Naive B cell (primary cell): ENCODE measurements at places on chromosomes 3 and 15.
A peak's percentile ranks its signal among the peaks of the same experiment; 100 is the strongest.

DNA sequence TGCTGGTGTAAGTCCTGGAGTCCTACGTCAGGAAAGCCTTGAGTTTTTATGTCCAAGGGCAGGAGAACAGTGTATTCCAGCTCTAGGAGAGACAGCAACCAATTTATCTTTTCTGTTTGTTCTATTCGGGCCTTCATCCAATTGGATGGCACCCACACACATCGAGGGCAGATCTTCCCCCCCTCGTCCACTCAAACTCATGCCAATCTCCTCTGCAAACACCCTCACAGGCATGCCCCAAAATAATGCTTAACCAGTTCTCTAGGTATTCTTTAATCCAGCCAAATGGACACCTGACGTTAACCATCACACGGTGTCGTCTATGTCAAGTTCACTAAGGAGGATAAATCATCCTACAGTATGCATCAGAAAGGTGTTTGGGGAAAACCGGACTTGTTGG, 102.5 kb upstream of the TRPM1 start:
- H3K27me3 ChIP-seq = no peaks in the 10 kb centered on the region
- no peak overlapping the region for H3K27ac ChIP-seq
- H3K36me3 ChIP-seq = no peaks in the 10 kb centered on the region
- DNase-seq = no peak

GRCh38 chr3:52217409-52217805, 8.0 kb downstream of the TLR9 start:
- peak overlapping the region; percentile 77 for H3K4me3 ChIP-seq
- H3K27ac ChIP-seq = peak overlapping the region; percentile 63
- H3K4me1 ChIP-seq = peaks cover 52% of the 10 kb centered on the region

- no peak overlapping the region for H3K27ac ChIP-seq
- no peak overlapping the region for H3K4me3 ChIP-seq
- no peaks in the 10 kb centered on the region for H3K36me3 ChIP-seq
These were observed 30.4 kb downstream of the ACKR2 start for GRCh38 chr3:42839616-42840015.

DNA sequence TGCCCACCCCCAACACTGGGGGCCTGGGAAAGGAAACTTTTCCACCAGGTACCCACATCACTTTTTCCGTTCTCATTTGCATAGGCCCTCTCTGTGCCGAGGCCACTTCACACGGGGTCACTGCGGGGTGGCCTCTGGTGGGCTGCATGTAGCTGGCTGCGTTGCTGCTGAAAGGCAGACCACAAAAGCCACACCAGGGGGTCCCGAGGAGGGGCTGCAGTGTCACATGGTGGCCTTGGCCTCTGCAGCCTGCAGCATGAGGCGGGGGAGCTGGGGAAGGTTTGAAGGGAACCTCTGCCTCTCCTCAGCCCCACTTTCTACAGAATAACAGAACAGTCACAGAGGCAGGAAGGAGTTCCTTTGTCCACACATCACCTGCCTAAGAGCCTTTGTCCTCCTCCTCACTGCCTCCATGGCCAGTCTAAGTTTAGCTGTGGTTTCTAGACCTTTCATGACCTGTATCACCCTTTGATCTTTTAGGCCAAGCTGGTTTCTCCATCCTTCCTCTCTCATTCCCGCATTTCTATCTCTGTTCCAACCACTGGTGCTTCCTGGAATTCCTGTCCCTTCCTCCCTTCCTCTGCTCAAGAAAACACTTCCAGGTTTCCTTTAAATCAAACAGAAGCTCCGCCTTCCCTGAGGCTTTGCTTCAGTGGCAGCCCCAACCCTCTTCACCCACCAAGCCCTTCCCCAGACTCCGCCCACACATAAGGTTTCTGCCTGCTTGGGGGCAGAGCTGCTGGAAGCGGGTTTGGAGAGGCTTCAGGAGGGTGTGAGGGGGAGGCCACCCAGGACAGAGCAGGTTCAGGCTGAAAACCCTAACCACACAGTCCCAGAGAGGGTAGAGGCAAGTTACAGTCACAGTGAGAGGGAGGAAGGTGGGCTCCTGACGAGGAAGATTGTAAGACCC, 150.7 kb upstream of the TLE3 start:
- peak overlapping the region; percentile 62 for H3K4me3 ChIP-seq
- no peaks in the 10 kb centered on the region for H3K27me3 ChIP-seq
- peak overlapping the region; percentile 81 for H3K27ac ChIP-seq
- H3K4me1 ChIP-seq = peaks cover 54% of the 10 kb centered on the region
- no peaks in the 10 kb centered on the region for H3K36me3 ChIP-seq
- no peak for DNase-seq

- H3K4me3 ChIP-seq = no peak overlapping the region
- no peak for DNase-seq
- no peak overlapping the region for H3K27ac ChIP-seq
- H3K27me3 ChIP-seq = peaks cover 25% of the 10 kb centered on the region
- no peaks in the 10 kb centered on the region for H3K4me1 ChIP-seq
These were observed 69.3 kb upstream of the BFSP2 start for GRCh38 chr3:133330522-133330921.

- no peak overlapping the region for H3K27ac ChIP-seq
- H3K27me3 ChIP-seq = no peaks in the 10 kb centered on the region
- no peak overlapping the region for H3K4me3 ChIP-seq
- DNase-seq = no peak
- peaks cover 22% of the 10 kb centered on the region for H3K4me1 ChIP-seq
- H3K36me3 ChIP-seq = peaks cover 15% of the 10 kb centered on the region
These were observed 1.4 kb downstream of the FAM227B start for GRCh38 chr15:49619226-49619625.

DNA sequence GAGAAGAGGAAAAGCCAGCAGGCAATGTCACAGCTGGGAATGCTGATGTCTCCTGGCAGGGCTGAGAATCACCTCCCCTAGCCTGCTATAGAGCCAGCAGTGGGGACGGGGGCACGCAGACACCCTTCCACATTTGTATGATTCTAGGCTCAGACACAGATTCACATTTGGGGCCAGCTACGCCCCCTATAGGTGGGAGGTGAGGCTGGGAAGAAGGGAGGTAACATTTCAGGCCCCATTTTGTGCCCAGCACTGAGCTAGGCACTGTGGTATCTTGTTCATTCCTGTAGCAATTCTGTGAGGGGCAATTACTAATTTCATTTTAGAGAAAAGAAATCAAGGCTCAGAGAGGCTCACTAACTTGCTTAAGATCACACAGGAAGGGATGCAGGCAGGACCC, 15.9 kb upstream of the ACAD9 start:
- H3K4me1 ChIP-seq = no peaks in the 10 kb centered on the region
- H3K27ac ChIP-seq = no peak overlapping the region
- peaks cover 5% of the 10 kb centered on the region for H3K36me3 ChIP-seq
- DNase-seq = no peak

GRCh38 chr3:128254066-128254590, 100.8 kb downstream of the EEFSEC start:
- no peaks in the 10 kb centered on the region for H3K27me3 ChIP-seq
- H3K4me3 ChIP-seq = no peak overlapping the region
- DNase-seq = no peak
- H3K27ac ChIP-seq = no peak overlapping the region
- peaks cover 11% of the 10 kb centered on the region for H3K4me1 ChIP-seq

DNA sequence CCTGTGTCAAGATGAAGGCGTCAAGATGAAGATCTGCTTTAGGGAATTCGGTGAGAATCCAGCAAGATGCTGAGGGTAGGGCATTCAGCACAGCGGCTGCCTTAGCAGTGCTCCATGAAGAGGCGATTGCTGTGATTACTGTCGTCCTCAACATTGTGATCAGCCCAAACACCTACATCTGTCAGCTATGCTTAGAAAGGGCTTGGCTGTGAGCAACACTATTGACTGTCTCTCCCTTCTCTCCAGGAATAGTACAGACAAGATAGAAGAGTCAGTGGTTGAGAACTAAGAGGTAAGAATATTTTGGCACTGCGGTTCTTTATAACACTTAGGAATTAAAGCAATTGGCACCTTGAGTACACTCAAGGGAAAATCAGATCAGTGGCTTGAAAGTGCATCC, 91.3 kb downstream of the THBS1 start:
- H3K27ac ChIP-seq = no peak overlapping the region
- H3K36me3 ChIP-seq = no peaks in the 10 kb centered on the region
- no peak overlapping the region for H3K4me3 ChIP-seq

GRCh38 chr3:29775340-29775739, 494.5 kb downstream of the RBMS3 start:
- no peak for DNase-seq
- H3K36me3 ChIP-seq = no peaks in the 10 kb centered on the region
- no peaks in the 10 kb centered on the region for H3K4me1 ChIP-seq

DNA sequence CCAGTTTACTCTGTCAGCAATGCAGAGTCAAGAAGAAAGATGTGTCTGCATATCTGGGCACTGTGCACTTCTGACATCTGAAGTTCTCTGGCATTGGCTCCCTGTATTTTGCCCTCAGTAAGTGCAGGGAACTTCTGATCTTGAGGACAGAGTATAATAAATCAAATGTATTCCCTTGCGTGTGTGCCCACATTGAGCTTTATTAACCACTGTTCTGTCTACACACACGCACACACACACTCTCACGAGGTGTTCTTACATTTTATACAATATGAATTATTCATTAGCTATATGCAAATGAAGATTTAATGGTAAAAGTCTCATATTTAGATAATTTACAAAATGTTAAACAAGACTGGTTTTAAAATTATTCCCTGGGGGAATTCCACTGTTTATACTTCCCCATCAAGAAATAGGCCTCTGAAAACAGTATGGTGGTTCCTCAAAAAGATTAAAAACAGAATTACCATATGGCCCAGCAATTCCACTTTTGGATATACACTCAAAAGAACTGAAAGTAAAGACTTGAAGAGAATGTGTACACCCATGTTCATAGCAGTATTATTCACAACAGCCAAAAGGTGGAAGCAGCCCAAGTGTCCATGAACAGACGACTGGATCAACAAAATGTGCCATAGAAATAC, 24.6 kb upstream of the ANPEP start:
- no peak for DNase-seq
- peaks cover 16% of the 10 kb centered on the region for H3K4me1 ChIP-seq
- H3K4me3 ChIP-seq = no peak overlapping the region
- H3K36me3 ChIP-seq = peaks cover 10% of the 10 kb centered on the region
- H3K27me3 ChIP-seq = no peaks in the 10 kb centered on the region

- H3K27ac ChIP-seq = no peak overlapping the region
- H3K4me1 ChIP-seq = peaks cover 7% of the 10 kb centered on the region
- no peak overlapping the region for H3K4me3 ChIP-seq
- no peak for DNase-seq
These were observed 18.7 kb downstream of the PXYLP1 start for GRCh38 chr3:141250342-141250741.

- no peak overlapping the region for H3K4me3 ChIP-seq
- no peaks in the 10 kb centered on the region for H3K27me3 ChIP-seq
- H3K36me3 ChIP-seq = no peaks in the 10 kb centered on the region
- H3K27ac ChIP-seq = no peak overlapping the region
- H3K4me1 ChIP-seq = no peaks in the 10 kb centered on the region
These were observed 501.4 kb downstream of the NSUN3 start for GRCh38 chr3:94564247-94564646.

DNA sequence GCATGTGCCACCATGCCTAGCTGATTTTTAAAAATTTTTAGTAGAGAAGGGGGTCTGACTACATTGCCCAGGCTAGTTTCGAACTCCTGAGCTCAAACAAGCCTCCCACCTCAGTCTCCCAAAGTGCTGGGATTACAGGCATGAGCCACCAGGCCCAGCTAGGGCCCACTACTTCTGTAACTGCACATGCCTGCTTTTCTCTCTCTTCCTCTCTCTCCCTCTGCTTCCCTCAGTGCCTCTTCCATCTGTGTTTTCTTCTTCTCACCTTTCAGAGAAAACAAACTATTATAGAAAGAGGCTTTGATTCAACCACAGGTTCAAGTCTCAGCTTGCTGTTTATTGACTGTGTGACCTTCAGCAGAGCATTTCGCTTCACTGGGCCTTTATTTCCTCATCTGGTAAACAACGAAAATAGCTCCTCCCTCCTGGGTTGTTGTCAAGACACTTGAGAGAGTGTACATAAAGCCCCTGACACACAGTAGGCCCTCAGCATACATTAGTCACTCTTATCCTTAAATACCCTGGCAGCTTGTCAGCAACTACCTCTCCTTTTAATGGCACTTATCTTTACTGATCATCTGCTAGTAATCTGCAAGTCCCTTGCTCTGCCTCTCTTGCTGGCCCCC, 10.2 kb downstream of the TADA3 start:
- peak overlapping the region; percentile 62 for H3K27ac ChIP-seq
- peaks cover 41% of the 10 kb centered on the region for H3K4me1 ChIP-seq
- H3K27me3 ChIP-seq = no peaks in the 10 kb centered on the region
- peak overlapping the region; percentile 69 for H3K4me3 ChIP-seq

DNA sequence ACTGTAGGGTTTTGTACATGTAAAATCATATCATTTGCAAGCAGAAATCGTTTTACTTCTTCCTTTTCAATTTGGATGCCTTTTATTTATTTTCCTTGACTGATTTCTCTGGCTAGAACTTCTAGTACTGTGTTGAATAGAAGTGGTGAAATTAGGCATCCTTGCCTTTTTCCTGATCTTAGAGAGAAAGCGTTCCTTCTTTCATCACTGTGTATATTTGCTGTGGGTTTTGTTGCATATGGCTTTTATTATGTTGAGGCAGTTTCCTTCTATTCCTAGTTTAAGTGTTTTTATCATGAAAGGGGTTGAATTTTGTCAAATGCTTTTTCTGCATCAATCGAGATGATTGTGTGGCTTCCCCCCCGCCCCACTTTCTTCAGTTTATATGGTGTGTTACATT, 140.9 kb downstream of the ATG7 start:
- DNase-seq = no peak
- H3K27ac ChIP-seq = no peak overlapping the region
- H3K4me1 ChIP-seq = peaks cover 12% of the 10 kb centered on the region

DNA sequence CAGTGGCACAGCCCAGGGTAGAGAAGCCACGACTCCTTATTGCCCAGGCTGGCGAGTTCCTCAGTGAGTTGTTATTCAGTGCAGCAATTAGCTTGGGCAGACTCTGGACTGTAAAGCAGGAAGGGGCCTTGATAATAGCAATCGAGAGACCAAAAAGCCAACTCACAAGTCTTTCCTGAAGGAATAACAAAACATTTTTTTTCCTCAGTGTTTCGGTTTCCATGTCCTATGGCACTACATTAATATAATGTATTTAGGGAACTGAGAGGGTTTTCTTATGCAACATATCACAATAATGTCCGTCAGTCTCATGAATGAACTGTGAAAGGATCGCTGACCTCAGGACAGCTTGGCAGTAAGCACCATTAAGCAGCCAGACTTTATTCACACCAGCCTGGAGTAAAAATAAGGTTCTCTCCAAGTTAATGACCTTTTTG, 248.9 kb upstream of the TBL1XR1 start:
- no peaks in the 10 kb centered on the region for H3K36me3 ChIP-seq
- DNase-seq = no peak
- H3K27me3 ChIP-seq = no peaks in the 10 kb centered on the region
- no peak overlapping the region for H3K4me3 ChIP-seq
- peaks cover 21% of the 10 kb centered on the region for H3K4me1 ChIP-seq
- peak overlapping the region; percentile 15 for H3K27ac ChIP-seq

DNA sequence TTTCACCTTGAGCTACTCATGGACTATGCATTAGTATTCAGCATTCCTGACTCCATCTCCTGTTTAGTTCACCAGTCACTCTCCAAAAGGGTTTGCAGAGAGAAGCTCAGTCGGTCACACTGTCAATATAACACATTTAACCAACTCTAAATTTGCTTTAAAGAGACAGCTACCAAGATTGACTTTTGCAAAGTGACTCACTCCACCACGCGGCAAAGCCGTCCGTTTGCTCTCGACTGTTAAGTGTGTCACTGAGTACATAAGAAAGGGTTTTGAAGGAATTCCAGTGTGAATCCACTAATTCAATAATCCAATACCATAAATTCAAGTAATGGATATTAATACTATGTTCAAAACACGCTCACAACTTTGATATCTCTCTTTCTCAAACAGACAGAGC, 1006.7 kb upstream of the NR2F2 start:
- H3K4me1 ChIP-seq = no peaks in the 10 kb centered on the region
- no peaks in the 10 kb centered on the region for H3K27me3 ChIP-seq
- DNase-seq = no peak
- no peaks in the 10 kb centered on the region for H3K36me3 ChIP-seq
